Renal pelvis (tissue), 12 donors: ENCODE measurements at places on chromosomes 5 and 9.

- no peak for DNase-seq
Measured at GRCh38 chr9:113380869-113381378, 4.1 kb upstream of the HDHD3 start.

DNA sequence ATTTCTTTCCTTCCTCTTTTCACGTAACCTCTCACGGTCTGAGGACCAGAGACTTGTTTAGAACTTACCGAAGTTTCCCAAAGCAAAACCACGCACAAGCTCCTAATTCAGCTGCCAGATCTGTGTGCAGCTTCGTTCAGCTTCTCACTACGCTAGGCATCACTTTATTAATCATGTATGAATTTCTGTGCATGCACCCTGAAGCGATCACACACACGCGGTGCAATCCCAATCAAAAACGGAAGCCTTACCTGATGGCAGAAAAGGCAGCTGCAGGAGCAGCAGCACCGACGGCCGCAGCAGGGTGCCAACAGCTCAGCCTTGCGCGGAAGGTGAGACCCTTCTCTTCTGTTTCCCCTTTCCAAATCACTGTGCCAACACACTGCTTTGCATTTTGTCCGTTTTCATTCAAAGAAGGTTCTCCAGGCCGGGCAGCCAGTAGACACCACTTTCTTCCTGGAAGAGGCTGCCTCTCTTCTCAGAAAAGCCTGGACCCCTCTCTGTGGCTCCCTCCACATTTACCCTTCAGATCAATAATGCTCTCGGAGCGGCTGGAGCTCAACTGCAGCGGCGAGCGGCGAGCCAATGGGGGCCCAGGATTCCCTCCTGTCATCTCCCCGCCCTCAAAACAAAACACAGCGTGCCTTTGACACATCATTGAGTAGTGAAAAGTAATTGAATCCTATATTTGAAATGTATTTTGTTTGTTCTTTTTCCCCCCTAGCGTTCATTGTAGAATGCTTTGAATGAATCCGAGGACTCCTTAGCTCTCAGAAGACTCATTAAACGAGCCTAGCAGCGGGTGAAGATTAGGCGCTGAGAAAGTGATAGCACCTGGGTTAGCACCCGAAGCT, at the start of gene CDH12:
CDH12 (minus strand) TSS at position 538 of the 854 bp plus-strand sequence.
- peak; percentile 26 for DNase-seq

- no peak for DNase-seq
Measured at GRCh38 chr9:90201766-90202165, 440.9 kb downstream of the DIRAS2 start.

DNA sequence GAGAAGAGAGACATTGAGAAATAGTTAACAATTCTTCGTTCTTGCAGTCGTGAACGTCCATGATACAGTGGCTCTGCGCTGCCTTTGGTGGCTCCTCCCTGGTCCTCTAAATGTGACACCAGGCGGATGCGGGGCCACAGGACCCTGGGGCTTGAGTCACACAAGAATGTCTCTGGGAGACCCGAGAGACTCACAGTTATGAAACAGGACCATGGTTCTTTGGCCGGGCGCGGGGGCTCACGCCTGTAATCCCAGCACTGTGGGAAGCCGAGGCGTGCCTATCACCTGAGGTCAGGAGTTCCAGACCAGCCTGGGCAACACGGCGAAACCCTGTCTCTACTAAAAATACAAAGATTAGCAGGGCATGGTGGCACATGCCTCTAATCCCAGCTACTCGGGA, 767 bp upstream of the ZDHHC11 start:
- DNase-seq = no peak

DNA sequence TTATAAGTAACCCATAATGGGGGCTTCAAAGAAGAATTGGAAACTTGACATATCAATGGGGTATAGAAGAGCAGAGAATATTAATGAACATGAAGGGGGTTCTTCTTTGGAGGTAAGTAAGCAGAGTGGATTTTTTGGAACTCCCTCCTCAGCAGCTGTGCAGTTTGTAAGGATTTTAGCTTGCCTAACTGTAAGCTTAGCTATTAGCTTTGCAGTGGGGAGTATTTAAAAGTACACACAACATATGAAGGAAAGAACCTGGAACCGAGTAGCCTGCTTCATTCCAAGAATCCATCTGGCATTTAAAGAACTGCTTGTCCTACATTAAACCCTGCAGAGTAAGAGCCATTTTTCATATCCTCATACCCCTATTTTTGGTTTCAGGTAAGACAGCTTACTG, 2.2 kb upstream of the PBX3 start:
- no peak for DNase-seq

DNA sequence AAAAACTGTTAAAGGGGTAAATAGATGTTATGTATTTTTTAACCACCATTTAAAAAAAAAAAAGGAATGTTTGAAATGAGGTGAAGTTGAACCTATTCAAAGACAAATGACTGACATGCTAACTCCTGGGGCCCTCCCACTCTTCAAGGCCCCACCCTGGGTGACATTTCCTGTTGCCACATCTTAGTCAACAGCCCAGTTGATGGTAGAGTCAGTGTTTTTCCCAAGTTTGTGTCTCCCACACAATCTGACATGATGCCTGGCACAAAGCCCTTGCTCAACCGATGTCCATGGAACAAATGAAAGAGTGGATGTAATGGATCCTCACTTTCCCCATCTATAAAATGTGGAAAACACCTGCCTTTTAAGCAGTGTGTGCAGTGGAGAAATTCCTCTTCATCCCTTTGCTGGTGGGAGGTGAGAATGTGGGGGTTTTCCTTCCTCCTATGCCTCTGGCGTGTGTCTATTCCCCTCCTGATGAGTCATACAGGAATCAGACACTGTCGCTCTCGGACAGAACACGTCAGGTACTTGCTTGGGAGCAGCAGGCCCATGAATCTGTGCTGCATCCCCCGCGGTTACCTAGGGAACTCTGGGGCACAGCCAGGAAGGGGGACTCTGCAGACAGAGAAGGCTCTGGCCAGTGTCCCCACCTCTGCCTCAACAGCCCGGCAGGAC, 13.7 kb upstream of the ADRA1B start:
- peak; percentile 69 for DNase-seq

DNA sequence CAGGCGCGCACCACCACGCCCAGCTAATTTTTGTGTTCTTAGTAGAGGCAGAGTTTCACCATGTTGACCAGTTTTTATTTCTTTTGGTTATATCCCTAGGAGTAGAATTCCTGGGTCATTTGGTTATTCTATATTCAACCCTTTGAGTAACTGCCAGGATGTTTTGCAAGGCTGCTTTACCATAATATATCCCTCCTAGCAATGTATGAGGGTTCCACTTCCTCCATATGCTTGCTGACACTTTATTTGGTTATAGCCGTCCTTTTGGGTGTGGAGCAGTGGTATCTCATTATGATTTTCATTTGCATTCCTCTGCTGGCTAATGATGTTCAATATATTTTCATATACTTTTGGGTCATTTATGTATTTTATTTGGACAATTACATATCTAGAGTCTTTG, 81.2 kb downstream of the RAB24 start:
- DNase-seq = no peak

DNA sequence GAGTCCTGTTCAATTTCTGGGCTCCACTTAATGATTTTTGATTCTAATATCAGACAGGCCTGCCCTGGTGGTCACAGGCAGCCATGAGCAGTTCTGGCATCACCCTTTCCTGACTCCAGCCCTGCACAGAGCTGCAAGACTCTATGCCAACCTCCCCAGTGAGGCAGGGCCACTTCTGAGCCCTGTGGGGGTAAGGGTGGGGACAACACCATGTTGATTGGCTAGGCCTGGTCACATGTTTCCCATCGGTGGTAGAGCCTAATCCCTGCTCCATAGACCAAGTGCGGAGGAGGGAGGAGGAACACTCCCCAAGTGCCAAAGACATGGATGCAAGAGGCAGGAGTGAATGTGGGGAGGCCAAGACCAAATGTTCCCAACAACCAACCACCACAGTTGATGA, 134.6 kb downstream of the PHF2 start:
- no peak for DNase-seq

DNA sequence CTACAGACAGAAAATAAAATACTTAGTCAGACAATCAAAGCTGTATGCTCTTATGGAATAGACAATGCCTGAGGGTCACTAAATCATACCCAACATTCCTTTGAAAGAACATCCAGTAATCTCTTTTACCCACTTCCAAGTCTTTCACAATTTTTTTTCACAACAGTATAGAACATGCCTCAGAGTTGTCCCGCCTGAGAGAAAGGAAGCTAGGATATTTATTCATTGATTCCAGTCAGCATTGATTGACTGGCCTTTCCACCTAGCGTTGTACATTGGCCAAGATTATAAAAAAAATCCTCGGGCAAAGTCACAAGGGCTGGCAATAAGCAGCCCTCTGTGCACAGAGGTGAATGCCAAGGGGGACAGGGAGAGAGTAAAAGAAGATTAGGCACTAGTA, 318.1 kb upstream of the PIK3R1 start:
- no peak for DNase-seq

- no peak for DNase-seq
Measured at GRCh38 chr5:109354761-109355160, 55.0 kb downstream of the PJA2 start.

DNA sequence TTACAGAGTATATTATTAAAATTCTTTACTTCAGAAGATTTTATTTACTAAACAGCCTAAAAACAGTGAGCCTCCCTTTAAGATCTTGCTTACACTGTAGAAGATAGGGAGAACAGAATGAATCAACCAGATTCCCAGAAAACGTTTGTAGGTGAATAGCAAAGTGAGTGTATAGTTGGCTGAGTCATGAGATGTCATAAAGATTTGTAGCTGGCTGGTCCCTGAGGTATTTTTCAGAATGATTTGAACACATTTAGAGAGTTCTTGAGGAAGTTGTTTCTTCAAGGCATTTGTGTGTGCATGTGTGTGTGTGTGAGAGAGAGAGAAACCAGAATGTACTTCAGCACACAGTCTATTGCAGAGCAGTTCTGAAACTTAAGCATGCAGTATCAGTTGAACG, 159.4 kb upstream of the PRR16 start:
- no peak for DNase-seq

DNA sequence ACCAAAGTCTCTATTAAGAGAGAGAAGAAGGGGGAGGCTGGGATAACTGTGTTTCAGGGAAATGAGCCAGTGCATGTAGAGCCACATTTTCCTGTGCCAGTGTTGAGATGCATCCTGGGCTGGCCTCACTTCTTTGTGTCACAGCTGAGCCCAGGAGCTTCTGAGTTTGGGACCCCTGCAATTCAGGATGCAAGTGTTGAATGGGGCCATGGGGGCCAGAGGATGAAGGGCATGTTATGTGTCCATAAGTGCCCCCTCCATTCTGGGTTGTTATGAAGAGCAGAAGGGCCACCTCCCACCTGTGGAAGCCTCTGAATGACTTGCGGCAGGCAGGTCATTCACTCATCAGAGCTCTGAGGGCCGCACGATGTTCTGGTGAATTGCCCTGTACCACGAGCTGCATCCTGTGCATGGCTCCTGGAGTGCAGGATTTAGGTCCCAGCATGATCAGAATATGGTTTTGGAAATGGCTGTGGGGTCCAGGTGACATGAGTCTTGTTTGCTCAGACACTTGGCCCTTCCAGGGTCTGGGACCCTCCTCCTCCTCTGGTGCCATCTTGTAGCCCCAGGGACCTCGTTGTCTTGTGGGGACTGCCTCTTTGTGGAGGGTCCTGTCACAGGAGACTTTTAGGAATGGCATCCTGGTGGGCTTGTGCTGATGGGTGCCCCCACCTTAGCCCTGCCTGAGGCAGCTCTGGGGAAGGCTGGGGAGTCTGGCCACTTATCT, 115.4 kb upstream of the PITX1 start:
- no peak for DNase-seq

DNA sequence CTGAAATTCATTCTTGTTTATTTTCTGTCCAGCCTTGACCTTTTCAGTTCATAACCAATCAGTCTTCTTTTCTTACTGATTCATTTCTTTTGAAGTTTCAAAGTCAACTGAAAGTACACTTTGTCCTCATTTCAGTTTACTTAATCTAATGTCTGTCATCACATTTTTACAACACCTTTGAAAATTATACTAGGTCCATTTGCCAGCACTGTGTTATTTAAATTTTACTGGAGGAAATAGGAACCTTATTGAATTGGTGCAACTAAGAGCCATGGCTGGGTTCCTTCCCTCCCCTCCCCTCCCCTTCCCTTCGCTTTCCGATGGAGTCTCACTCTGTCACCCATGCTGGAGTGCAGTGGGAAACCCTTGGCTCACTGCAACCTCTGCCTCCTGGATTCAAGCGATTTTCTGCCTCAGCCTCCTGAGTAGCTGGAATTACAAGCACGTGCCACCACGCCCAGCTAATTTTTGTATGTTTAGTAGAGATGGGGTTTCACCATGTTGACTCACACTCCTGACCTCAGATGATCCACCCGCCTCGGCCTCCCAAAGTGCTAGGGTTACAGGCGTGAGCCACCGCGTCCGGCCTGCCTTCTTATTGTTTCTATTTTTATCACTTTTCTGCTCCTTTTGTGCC, 6.3 kb downstream of the RMI1 start:
- no peak for DNase-seq

DNA sequence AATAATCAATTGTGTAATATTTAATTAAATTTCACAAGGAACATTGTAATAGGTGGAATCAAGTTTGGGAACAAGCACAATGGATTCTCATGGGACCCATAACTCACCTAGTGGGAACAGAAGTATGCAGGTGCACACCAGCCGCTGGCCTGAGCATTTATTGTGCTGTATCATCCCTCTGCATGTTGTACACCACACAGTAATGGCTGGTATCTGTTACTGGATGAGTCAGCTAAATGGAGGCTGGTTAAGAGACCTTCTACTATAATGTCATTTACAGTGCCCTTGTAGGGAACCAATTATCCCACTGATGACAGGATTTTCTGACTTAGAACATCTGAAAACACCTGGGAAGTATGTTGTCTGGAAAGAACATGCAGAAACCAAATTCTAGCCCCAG, 3.2 kb upstream of the MAP3K1 start:
- DNase-seq = no peak

- no peak for DNase-seq
Measured at GRCh38 chr9:131815970-131816873, 76.3 kb upstream of the RAPGEF1 start.

DNA sequence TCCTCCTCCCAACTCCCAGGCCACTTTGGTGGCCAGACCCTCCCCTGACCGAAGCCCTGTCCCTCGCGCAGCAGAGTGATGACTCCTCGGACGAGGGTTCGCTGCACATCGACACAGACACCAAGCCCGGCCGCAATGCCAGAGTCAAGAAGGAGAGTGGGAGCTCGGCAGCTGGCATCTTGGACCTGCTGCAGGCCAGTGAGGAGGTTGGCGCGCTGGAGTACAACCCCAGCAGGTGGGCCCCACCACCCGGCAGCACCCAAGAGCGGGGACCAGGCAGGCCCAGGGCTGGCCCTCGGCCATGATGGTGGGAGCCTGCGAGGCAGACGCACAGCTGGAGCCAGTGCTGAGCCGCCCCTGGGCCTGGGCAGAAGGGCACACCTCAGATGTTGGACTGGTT, 90.6 kb downstream of the PHF2 start:
- DNase-seq = no peak

DNA sequence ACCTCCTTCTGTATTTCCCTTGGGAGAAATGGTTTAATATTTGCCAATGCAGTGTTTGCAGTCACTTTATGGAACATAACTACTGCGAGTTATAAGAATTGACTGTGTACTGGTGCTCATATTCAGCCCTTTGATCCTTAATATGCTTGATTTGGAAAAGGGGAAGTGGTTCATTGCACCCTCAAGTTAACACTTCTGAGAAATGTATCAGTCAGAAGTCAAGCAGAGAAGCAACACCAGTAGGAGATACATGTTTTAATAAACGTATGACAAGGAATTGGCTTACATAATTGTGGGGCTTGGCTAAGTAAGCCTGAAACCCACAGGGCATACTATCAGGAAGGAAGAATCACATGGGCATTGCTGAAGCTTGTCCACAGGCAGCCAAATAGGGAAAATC, 131.0 kb upstream of the SPRY4 start:
- DNase-seq = no peak
